ENCODE measurements at places on chromosomes 1 and 21.

- peak; percentile 6 for DNase-seq
These were observed 215.1 kb downstream of the S1PR1 start for GRCh38 chr1:101451888-101452287.

DNA sequence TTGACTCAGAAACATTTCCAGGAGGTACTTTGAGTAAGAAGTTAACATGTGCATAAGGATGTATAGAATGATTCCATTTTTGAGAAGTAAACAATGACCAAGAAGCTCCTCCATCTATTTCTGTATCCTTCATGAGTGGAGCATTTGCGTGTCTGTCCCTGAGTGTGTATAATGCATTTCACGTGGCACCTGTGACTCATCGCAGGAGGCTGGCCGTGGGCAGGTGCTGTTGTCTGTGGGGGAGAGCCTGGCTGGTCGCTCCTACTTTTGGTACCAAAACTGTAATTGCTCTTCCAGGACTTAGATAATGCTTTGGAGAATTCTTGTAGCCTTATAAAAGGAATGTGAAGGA lies 16.5 kb downstream of the SLC37A1 start:
- no peak for DNase-seq

DNA sequence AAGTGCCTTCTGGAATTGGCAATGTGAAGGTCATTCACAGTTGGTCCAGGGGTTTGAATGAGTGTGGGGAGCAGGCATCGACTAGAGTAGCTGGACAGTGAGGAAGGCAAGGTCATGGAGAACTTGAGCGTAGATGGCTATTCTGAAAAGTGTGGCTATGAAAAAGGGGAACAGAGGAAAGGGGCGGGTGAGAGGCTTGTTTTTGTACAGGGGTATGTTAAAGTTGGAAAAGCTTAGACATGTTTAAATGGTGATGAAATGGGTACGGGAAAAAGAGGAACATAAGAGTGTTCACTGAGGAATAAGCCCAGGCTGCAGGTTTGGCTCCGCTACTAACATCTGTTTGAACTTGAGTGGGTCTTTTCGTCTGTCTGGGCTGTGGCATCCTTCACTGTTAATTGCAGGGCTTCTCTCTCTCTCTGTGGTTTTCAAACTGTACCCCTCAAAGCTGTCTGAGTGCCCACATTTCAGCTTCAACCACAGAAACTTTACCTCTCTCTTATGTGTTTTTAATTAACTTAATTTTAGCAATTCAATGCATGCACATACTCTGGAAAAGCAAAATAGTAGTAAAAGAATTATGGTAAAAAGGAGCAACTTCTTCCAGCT lies 70.8 kb upstream of the COA6 start:
- no peak for DNase-seq

- DNase-seq, result peak; percentile 68
These were observed 154.2 kb downstream of the ZP4 start for GRCh38 chr1:237736372-237737029.

- DNase-seq, result no peak
These were observed 49.2 kb upstream of the COL24A1 start for GRCh38 chr1:86205741-86206140.

DNA sequence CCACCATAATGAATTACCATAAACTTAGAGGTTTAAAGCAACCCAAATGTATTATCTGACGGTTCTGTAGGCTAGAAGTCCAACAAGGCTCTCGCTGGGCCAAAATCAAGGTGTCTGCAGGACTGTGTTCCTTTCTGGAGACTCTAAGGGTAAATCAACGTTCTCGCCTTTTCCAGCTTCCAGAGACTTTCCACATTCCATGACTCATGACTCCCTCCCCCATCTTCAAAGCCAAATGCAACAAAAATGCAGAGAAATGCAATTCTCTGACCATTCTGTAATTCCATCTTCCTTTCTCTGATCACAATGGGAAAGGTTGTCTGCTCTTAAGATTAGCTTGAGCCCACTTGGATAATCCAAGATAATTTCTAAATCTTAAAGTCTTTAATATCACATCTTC lies 287.1 kb downstream of the LTN1 start:
- DNase-seq, result no peak

GRCh38 chr1:206578068-206578977 lies 33.9 kb downstream of the EIF2D start:
- DNase-seq, result peak; percentile 87

- DNase-seq, result no peak
These were observed 37.2 kb upstream of the SH3D21 start for GRCh38 chr1:36268981-36269380.

DNA sequence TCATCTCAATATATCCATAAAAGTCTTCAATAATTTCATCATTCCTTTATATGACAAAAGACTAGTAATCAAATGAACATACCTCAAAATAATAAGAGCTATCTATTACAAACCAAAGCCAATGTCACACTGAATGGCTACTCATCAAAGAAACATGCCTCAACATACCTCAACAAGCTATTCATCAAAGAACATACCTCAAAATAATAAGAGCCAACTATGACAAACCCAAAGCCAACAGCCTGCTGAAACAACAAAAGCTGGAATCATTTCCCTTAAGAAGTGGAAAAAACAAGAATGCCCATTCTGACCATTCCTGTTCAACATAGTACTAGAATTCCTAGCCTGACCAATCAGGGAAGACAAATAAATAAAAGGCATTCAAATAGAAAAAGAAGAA lies 1373.7 kb downstream of the BRINP3 start:
- DNase-seq, result no peak

- no peak for DNase-seq
These were observed 16.6 kb upstream of the C1QA start for GRCh38 chr1:22619798-22620197.

GRCh38 chr1:220013497-220013896 lies 32.8 kb downstream of the EPRS1 start:
- no peak for DNase-seq

GRCh38 chr1:68815632-68816031 lies 318.8 kb upstream of the DEPDC1 start:
- no peak for DNase-seq

- DNase-seq, result no peak
These were observed 31.6 kb downstream of the RGS5 start for GRCh38 chr1:163170975-163171676.

DNA sequence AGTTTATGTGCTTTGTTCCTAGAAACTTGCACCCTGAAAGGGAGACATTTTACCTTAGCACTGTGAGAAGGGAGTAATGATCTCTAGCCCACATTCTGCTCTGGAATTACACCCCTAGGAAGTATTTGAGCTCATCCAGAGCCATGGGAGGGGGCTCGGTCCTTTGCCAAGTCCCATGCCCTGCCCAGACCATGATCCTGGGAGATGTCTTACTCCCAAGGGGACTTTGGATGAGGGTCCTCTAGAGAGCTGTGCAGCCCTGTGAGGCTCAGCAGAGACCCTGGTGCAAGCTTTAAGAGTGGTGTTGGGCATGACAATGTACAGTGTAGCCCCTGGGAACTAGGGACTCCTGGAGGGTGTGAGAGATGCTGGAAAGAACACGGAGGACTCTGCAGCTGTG lies 241.4 kb downstream of the HHAT start:
- no peak for DNase-seq

GRCh38 chr1:153210206-153210605 lies 7.0 kb downstream of the LELP1 start:
- DNase-seq, result no peak

GRCh38 chr1:12441414-12442105 lies 176.4 kb downstream of the DHRS3 start:
- DNase-seq, result no peak

- no peak for DNase-seq
These were observed 45.5 kb upstream of the PRRX1 start for GRCh38 chr1:170618421-170618820.

- no peak for DNase-seq
These were observed 219.1 kb upstream of the ZC3H12A start for GRCh38 chr1:37255136-37255795.

- DNase-seq, result no peak
These were observed 87.1 kb upstream of the ZNF281 start for GRCh38 chr1:200496937-200497336.

- no peak for DNase-seq
These were observed 37.1 kb upstream of the TRIM67 start for GRCh38 chr1:231124746-231125145.

DNA sequence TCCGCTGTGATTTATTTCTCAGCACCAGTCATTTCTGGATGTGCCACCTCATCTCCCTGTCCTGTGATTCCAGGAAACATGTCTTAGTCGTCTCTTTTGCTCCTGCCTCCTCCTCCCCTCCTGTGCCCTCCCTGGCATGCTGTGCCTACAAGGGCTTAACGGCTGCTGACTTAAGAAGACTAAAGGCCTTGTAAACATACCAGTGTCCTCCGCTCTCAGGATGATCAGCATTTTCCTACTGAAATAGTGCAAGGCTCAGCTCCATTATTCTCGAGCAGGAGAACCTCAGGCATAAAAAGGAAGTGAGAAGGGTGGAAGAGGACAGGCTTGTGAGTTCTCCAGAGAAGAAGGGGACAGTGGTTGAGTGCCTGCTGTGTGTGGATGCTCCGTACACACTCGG lies 61.6 kb upstream of the RUNX3 start:
- DNase-seq, result no peak

DNA sequence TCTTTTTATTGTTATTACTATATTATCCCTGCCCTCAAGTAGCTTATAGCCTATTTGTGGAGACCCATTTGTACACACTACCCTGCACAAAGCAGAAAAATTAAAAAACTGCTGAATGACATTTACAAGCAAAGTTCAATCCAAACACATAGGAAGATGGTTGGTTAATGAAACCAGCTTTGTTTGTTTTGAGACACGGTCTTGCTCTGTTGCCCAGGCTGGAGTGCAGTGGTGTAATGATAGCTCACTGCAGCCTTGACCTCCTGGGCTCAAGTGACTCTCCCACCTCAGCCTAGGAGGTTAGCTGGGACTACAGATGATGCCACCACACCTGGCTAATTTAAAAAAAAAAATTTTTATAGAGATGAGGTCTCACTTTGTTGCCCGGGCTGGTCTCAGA lies 31.6 kb downstream of the TGFB2 start:
- DNase-seq, result no peak

DNA sequence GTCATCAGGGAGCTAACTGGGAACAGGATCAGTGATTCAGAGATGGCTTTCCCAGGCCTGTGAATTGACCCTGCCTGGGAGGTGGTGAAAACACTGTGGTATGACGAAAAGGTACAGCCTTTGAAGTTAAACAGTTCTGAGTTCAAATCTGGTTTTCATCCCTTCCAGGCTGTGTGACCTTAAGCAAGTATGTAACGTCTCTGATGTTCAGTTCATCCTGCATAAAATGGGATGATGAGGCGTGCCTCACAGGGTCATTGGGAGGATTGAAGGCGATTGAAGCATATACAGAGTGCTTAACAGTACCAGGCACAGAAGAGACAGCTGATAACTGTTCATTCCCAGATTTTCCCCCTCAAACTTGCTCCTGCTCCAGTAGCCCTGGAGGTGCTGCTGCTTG lies 11.0 kb downstream of the KCNC4 start:
- no peak for DNase-seq

DNA sequence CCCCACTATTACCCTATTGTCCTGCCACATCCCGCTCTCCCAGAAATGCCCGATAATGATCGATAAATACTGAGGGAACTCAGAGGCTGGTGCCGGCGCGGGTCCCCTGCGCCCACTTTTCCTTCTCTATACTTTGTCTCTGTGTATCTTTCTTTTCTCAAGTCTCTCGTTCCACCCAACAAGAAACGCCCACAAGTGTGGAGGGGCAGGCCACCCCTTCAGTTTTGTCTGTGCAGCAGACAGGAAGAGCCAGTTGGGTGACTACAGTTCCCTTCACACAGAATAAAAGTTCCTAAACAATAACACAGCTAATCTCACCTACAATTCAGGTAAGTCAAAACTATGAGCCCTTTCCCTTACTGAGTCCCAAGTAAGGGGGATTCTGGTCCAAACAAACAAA lies 423.7 kb downstream of the SMYD3 start:
- no peak for DNase-seq

DNA sequence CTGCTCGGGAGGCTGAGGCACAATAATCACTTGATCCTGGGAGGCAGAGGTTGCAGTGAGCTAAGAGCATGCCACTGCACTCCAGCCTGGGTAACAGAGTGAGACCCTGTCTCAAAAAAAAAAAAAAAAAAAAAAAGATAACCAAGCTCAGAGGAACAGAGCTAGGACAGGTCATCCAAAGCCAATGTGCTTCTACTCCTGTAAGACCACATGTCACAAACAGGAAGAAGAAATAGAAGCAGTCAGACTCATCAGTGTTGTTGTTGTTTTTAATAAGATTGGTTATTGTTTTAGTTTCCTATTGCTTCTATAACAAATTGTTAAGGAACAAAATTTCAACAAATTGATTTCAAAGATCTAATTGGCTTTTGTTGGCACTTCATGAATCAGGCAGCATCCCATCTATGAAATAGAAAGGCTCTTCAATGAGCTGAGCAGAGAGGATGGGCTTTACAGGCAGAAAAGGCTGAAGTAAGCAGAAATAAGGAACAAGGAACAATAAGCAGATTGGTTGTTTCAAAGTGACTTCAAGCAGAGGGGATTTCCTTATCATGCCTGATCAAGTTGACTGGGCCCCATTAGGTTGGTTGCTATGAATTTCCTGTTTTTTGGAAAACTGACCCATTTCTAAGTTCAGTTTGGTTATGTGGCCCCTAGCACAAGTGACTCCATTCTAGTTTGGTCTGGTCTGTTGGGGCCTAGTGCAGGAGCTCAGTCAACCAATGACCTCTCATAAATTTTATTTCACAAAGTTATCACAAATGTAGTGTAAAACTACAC lies 6.0 kb upstream of the AKNAD1 start:
- DNase-seq, result no peak

- no peak for DNase-seq
These were observed 131.5 kb downstream of the CNIH3 start for GRCh38 chr1:224747578-224747977.

DNA sequence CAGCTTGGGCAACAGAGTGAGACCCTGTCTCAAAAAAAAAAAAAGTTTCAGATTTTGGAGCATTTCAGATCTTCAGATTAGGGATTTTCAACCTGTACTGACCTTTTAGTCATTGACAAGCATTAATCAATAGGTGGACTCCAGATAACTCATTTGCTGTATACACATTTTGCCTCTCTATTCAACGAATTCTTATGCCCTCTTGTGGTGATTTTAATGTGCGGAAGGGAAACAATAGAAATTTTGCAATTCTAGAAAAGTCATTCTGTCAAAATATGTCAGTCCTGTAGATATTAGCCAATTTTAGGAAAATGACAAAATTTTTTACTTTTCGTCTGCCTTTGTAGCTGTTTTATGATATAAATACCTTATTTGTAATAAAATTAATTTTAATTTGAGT lies 11.6 kb upstream of the OR2G2 start:
- DNase-seq, result peak; percentile 9

DNA sequence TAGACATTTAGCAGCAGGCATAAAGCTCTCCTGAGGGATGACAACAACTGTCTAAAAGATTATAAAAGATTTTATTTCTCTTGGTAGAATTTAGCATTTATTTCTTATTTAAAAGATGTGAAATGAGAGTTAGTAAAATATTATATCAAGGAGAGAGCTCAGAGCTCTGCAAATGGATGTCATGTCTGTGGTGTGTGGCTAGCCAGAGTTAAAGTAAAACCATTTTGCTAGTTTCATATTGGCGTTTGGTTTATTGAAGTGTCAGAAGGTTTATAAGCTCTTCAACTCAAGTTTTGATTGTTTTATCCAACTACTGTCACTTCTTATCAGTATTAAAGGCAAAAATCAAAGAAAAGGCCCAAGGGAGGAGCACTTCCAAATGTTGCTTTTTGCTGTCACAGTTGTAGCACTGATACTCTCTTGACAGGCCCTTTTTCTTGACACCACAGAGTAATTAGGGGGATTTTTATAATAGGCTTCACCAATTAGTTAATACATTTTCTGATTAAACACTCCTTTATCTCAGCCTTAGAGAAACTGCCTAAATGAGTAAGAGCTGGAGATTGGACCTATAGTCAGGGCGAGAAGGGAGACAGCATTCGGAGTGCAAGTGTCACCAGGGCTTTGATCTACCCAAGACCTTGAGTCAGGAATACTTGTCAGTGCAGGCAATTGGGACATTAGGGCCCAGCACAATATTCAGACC lies 233.9 kb downstream of the PTBP2 start:
- no peak for DNase-seq
